ENCODE measurements at places on chromosomes 16 and 17.

- DNase-seq: no peak
Observed at GRCh38 chr16:89064606-89065457, 28.8 kb upstream of the ACSF3 start.

GRCh38 chr16:12403746-12404658 is 399.7 kb downstream of the CPPED1 start:
- DNase-seq: no peak

DNA sequence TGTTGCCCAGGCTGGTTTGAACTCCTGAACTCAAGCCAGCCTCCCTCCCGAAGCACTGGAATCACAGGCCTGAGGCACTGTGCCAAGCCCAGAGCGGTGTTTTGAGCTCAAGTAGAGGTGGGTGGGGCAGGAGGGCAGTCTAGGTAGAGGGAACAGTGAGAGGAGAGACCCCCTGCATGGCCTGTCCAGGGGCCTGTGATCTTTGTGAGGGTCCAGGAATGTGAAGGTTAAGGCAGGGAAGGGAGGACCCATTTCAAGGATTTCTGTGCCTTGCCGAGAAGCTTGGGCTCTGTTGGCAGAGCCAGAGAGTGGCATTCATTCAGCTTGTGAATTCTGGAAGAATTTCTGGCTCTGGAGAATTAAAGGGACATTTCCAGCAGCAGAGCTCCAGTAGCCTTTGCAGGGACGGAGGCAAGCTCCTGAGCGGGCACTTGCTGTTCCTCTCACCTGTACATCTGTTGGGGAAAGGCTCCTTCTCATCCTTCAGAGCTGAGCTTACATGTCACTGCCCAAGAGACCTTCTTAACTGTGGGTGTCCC is 2.7 kb downstream of the WWOX start:
- no peak for DNase-seq

- DNase-seq: no peak
Observed at GRCh38 chr17:19320876-19321275, 41.6 kb downstream of the B9D1 start.

GRCh38 chr16:58862334-58863021 is 128.4 kb upstream of the GOT2 start:
- no peak for DNase-seq

- no peak for DNase-seq
Observed at GRCh38 chr16:57233944-57234706, 10.9 kb upstream of the ARL2BP start.

Measured in neuronal stem cell (in vitro differentiated cells).